ENCODE measurements at places on chromosomes 2 and 18.

GRCh38 chr2:145682546-145683157 lies 1162.7 kb upstream of the ZEB2 start:
- no peak for DNase-seq

GRCh38 chr2:185208261-185208660 lies 530.3 kb upstream of the FSIP2 start:
- DNase-seq, result no peak

DNA sequence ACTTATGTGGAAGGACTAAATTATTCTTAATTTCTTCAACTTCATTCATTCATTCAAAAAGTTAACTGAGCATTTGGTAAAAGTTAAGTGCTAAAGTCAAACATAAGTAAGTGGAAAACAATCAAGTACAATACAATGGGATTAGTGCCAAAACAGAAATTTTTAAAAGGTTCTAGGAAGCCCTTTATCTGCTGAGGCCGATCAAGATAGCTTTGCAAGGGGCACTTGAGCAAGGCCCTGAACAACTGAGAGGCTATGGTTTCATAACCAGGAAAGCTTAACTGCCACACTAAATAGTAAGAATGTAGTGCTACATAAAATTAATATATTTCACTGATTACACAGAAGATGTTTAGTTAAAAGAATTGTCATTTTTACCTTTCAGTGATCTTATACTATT lies 76.5 kb downstream of the NOL10 start:
- no peak for DNase-seq

- DNase-seq, result no peak
Measured at GRCh38 chr18:652131-652530, 5.3 kb upstream of the TYMS start.

DNA sequence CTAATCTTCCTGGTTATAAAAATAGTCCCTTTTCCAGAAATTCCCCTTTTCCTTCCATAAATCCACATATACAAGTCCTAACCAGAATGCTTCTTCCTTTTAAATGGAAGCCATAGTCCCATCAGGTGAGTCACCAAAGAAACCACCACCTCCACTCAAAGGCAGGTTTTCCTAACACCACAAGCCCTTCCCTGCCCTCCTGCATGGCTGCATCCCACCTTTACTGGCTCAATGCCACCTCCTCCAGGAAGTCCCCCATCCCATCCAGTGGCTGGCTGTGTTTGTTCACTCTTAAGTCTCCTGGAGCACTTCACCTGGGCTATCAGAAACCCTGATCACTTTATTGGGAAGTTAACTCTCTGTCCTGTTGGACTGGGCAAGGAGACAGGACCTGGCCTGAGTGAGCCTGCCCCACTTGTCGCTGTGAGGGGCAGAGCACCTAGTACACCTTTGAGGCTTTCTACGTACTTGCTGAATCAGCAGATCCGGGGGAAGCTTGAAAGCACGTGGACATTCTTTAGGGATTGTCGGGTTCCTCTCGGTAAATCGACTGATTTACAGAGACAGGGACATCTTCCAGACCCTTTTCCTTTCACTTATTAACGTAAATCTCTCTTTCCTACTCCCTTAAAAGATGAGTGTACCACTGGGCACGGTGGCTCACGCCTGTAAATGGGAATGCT lies 71.0 kb downstream of the NGEF start:
- no peak for DNase-seq

Measured in CD4-positive, alpha-beta T cell treated with Interleukin-10 for 1 hour (primary cell).